NAMALWA (cell line): ENCODE measurements at places on chromosomes 13 and 19.

DNA sequence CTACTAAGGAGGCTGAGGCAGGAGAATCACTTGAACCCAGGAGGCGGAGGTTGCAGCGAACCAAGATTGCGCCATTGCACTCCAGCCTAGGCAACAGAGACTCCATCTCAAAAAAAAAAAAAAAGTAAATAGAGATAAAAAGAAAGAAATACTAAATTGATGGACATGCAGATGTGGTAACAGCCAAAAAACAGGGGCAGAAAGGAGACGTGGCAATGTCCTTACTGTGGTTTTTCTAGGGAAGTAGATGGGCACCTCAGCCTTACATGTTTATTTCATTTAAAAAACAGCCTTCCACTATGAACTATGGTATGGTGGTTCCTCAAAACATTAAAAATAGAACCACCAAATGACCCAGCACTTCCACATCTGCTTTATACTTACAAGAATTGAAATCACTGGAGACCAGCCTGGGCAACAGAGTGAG, 6.5 kb upstream of the EIF3G start:
- no peak for DNase-seq

GRCh38 chr19:1699998-1700732, 47.8 kb upstream of the TCF3 start:
- no peak for DNase-seq

DNA sequence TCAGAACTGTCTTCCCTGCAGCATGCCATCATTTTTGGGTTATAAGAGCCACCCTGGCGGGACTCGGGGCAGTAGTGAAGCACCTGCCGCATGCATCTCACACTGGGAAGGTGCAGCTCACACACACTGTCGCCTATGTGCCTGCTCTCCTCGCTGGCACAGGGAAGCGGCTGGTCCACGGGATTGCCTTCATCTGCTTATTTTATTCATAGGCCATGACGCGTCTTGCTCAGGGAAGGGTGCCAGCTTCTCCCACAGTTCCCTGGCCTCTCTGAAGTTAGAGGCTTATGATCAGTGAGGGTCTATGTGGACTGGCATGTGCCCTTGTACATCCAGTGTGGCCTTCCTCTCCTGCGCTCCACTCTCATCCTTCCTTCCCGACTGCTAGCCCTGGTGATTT, 150.0 kb downstream of the KLF12 start:
- DNase-seq: no peak

DNA sequence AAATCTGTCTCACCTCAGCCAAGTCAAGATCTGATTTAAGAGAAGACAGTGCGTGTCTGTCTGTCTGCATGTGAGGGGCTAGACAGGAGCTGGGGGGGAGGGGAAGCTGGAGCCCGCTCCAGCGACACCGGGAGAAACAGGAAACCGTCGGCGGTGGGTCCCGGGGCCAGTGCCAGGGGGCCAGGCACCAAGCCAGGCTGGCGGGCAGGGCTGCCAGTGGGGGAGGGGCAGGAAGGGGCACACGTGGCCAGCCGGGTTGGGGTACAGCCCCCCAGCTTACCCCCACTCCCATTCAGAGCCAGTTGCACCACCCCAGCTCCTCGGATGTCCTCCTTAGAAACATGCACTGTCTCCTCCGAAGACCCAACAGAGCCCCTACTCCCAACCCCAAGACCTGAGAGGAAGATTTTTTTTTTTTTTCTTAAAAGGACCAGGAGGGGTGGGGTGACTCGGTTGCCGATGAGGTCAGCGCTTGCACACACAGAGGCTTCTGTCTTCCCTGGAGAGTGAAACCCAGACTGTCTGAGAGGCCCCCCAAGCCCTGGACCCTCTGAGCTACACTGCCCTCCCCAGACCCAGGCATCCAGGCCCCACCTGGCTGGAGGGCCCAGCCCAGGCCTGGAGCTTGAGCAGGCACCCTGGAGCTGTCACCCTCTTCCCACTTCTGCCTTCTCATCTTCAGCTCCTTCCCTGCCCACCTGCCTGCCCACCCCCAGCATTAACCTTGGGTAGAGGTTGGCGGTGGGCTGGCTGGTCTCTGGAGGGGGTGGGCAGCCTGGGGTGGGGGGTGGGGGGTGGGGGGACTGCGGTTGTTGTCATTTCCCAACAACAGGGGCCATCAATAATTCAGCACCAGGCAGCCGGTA, 4.0 kb downstream of the ERF start:
- DNase-seq: no peak

GRCh38 chr19:48636859-48637448, at the start of gene DBP:
Gene DBP (minus strand): TSS chr19:48637379. CDS start chr19:48636994, 385 bp downstream.
- DNase-seq: no peak

DNA sequence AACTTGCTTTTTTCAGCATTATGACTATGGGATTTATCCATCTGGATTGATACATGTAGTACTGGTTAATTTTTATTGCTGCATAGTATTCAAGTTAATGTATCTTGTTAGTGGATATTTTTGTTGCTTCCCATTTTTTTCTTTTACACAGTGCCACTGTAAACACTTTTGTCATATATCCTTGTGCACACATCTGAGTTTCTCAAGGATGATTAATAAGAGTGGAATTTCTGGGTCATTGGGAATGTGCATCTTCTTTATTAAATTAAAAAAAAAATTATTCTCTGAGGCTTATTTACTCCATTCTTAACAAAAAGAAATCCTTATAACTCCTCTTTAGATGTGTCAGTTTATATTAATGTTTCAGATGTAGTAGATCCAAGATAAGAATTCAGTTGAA, 27.3 kb downstream of the B3GLCT start:
- DNase-seq: no peak
